ENCODE measurements at places on chromosomes 11 and 22.

GRCh38 chr22:41532908-41533825, 11.1 kb downstream of the POLR3H start:
- peak; percentile 70 for DNase-seq

- DNase-seq: no peak
Observed at GRCh38 chr11:75201771-75202170, 38.8 kb upstream of the TPBGL start.

DNA sequence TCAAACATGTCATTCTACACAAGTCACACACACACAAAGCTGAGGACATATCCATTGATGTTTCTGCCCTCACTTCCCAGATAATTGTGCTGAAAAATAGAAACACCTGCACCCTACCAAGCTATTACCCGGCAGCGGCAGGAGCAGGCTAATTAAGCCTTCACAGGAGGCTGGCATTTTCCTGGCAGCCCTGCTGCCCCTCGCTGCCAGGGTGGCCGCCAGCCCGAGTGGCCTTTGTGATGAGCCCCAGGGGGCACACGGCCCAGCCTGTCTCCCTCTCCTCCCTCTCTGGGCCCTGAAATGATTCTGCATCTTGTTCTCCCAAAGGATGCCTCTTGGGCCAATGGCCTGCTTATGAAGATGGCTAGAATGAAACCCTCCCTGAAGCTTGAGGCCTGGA, 76.2 kb upstream of the TP53I11 start:
- DNase-seq: no peak

- peak; percentile 66 for DNase-seq
Observed at GRCh38 chr11:8870411-8871170, 40.4 kb upstream of the AKIP1 start.

DNA sequence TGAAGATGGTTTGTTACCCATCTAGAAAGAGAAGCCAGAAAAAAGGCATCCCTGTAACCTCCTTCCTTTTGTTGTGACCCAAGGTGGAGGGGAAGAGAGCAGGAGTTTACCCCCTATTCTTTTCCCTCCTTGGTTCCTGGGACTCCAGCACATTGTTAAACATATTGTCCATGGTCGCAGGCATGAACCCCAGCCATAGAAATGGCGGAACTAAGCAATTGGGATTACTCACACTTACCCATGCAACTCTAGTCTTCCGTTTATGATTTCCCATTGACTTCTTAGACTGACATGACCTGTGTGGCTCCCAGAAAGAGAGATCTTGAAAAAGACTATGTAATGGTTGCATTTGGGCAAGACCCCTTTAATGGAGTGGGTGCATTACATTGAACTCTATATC, 45.4 kb downstream of the OR4C46 start:
- DNase-seq: no peak

DNA sequence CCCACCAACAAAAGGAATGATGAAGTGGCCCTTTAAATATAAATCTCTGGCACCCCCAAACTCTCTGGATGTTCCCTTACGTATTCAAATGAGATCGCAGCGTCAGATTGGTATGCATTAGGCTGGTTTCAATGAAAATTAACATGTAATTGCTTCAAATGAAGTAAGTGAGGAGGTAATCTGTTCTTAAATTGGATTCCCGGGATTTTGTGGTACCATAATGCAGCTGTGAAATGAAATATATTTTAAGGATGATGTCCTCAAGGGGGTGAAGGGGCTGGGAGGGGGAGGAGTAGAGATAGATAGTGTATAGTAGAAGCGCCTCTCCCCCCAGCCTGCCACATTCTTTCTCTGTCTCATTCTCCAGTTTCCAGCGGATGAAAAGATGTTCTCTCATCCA, 748.2 kb downstream of the NTM start:
- no peak for DNase-seq

DNA sequence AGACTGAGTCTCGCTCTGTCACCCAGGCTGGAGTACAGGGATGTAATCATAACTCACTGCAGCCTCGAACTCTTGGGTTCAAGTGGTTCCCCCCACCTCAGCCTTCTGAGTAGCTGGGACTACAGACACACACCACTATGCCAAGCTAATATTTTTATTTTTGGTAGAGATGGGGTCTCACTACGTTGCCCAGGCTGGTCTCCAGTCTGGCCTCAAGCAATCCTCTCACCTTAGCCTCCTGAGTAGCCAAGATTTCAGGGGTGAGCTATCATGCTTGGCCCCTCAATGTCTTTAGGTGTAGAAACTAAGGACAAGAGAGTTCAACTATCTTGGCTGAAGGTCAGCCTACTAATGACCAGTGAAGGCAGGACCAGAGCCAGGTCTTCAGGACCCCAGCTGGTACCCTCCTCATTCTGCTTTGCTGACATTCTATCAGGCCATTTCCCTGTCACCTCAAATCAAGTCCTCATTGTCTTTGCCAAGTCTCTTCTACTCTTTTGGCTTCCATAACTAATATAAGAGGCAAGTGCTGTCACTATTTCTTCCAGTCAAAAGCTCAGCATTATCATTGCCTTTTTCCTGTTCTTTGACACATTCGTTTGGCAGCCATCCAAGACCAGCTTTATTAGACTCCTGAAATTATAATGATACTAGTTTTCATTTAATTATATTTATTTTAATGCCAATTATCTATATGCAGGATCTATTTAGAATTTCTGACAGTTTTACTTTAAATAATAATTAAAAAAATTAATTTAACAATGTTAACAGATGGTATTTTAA, 264.2 kb upstream of the PITPNB start:
- no peak for DNase-seq

DNA sequence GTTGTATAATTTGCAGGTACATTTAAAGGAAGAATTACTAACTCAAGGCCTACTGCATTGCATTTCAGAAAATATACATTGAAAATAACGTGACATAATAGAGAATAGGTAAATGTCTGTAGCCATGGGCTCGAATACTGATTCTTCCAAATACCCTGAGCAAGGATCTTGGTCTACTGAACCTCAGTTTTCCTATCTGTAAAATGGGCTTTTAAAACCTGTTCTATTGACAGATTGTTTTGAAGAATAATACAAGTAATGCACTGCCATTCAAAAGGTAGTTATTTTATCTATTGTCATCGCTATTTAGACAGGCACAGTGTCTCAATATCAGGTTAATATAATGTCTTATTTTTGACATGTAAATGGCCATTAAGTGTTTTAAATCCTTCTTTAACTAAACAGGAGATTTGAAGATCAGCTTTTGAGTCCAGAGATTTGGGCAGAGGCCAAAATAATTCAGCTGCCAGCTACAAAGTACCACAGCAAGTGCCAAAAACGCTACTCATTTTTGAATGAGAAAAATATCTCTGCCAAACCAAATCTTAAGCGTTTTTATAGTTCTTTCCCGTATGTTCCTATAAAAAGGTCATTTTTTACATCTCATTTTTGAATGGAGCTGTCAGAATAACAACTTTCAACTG, 56.7 kb downstream of the CTSC start:
- DNase-seq: peak; percentile 8

DNA sequence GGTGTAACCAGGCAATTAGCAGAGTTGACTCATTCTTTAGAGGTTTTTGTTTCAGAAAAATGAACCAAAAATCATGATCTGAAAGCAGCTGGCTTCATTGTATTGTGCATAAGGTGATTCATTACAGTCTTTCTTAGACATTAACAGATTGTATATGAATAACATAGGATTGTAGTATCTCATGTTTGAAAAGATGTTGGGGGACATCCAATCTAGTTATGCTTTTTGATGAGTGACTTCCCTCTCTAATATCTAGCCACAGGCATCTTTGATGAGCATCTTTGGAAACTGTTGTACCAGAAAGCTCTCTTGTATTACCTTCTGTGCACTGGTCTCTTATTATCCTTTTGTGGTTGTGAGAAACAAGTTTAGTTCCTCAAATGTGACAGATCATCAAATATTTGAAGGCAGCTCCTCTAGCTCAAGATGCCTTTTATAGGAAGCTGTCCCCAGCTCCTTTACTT, 8.3 kb downstream of the GRK3 start:
- DNase-seq: no peak

GRCh38 chr11:10107497-10107896, 186.5 kb downstream of the SBF2 start:
- no peak for DNase-seq

- DNase-seq: no peak
Observed at GRCh38 chr11:45748801-45749200, 56.1 kb upstream of the SLC35C1 start.

GRCh38 chr11:133230431-133230830, 301.9 kb downstream of the OPCML start:
- DNase-seq: no peak

DNA sequence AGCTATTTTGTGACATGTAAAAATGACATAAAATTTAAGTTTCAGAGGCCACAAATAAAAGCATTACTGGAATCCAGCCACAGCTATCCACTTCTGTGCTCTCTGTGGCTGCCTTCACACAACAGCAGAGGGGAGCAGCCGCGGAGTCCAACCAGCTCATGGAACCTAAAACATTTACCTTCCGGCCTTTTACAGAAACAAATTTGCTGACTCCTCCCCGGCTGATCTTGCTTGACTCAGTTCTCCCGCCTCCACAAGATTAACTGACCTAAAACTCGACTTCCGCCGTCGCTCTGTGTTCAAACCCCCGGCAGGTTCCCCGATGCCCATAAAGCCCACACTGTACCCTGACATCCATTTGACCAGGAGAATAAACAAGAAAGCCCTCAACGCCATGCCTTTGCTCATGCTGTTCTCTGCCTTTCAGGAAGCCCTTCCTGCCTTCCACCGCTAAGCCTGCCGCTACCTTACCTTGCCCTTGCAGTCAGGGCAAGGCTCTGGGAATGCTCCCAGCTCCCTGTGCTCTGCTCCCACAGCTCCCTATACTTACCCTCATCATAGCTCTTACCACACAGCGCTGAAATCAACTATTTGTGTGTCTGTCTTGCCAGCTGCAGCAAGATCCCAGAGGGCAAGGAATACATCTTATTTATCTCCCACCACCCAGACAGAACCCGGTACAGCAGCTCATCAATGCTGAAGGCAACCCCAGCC, 35.4 kb downstream of the MICAL3 start:
- no peak for DNase-seq

- DNase-seq: no peak
Observed at GRCh38 chr22:19707347-19708290, 6.7 kb upstream of the SEPTIN5 start.

DNA sequence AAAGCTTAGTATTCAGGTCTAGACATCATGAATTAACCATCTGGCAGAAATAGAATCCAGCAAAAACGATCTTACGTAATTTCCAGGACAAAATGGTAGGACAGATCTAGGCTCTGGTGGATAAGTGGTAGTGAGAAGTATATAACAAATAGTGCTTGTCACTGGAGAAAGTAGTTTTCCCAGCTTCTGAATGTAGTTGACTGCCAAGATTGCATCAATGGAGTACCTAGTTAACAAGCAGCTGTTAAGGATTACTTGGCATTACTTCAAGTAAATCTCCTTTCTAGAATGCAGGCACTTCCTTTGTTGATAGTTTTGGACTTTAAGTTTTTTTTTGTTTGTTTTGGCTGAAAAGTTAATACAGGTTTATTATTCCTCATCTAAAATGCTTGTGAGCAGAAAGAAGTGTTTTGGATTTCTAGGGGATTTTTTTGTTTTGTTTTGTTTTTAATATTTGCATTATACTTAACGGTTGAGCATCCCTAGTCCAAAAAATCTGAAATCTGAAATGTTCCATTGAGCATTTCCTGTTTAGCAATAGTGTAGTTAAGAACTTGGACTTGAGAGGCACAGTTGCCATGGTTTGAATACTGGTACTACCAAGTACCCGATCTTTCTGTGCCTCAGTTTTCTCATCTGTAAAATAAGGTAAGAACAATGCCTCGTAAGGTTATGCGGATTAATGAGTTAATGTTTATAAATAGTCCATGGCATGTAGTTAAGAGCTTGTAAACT, 20.3 kb downstream of the FAM118B start:
- peak; percentile 62 for DNase-seq

DNA sequence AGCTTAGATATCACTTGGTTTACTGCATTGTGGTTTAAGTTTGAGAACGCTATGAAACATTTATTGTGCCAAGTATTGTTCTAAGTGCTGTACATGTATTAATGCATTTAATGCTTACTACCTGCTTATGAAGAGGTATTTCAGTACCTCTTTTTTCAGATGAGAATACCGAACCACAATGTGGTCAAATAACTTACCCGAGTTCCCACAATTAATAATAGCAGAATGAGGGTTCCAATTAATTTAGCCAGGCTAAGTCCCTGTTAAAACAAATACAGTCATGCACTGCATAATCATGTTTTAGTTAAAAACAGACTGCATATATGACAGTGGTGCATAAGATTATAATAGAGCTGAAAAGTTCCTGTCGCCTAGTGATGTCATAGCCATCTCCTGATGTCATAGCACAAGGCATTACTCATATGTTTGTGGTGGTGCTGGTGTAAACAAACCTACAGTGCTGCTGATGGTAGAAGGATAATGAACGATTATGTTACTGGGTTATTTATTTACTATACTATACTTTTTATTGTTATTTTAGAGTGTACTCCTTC, 4.3 kb downstream of the ZC3H12C start:
- DNase-seq: peak; percentile 69

DNA sequence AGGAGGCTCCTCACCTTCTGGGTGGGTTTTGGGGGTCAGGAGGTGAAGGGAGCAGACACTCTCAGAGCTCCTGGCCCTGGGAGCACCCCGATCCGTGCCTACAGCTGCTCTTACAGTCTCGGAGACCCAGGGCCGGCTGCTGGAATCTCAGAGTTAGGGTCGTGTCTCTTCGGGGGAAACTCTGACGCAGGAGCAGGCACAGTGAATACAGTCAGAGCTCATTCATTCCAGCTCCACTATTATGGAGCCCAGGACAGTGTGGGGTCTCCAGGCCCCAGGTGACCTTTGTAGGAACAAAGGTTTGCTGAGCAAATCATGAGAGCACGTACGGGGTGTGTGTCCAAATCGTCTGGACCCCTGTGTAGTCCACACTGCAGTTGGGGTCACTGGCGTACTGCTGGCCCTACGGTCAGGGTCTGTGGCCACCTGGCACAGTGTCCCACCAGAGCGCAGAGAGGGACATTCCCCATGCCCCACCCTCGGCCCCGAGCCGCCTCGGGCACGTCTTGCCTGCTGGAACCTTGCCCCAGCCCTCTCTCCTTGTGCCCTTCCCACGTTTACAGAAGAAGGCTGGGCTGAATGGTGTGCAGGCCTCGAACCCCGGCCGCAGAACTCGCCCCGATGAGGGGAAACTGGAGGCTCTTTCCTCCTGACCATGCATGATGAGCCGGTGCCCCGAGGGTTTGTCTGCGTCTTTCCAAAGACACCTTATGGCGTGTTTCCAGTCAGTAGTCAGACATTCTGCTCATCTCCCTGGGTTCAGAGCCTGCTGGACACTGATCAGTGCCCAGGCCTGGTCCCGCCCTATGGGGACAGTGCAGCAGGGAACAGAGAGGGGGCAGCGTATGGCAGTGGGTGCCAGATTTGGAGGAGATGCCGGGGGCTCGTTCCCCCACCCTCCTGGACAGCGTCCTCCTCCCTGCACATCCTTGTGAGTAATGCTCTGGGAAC, 1166.6 kb downstream of the BRD1 start:
- DNase-seq: no peak

- DNase-seq: peak; percentile 82
Observed at GRCh38 chr11:34599406-34599945, 21.4 kb upstream of the EHF start.

GRCh38 chr22:36467946-36468345, 13.5 kb downstream of the TXN2 start:
- peak; percentile 94 for DNase-seq

- DNase-seq: no peak
Observed at GRCh38 chr22:32203181-32204039, 1.5 kb downstream of the RFPL2 start.
